ENCODE measurements at places on chromosomes 7 and 10. TPM values are rescaled to one million over a fixed set of nuclear protein-coding genes. Genes with fewer than 3 reads are reported as not detected.

ACSL5 gene
- 0.17 TPM for total RNA-seq

SMO gene
- total RNA-seq, result 15.8 TPM

ARHGEF35 gene
- not detected for total RNA-seq

RASA4B gene
- 1.2 TPM for total RNA-seq

IFIT1B gene
- not detected for total RNA-seq

SMKR1 gene
- 0.40 TPM for total RNA-seq

DENND2A gene
- total RNA-seq, result 1.8 TPM

FKBP14 gene
- total RNA-seq, result 6.4 TPM

GRCh38 chr10:26725837-26726727 lies 28.6 kb downstream of the PDSS1 start:
- DNase-seq, result no peak

GRCh38 chr10:11150879-11151415 lies 133.3 kb downstream of the CELF2 start:
- DNase-seq, result no peak

DNA sequence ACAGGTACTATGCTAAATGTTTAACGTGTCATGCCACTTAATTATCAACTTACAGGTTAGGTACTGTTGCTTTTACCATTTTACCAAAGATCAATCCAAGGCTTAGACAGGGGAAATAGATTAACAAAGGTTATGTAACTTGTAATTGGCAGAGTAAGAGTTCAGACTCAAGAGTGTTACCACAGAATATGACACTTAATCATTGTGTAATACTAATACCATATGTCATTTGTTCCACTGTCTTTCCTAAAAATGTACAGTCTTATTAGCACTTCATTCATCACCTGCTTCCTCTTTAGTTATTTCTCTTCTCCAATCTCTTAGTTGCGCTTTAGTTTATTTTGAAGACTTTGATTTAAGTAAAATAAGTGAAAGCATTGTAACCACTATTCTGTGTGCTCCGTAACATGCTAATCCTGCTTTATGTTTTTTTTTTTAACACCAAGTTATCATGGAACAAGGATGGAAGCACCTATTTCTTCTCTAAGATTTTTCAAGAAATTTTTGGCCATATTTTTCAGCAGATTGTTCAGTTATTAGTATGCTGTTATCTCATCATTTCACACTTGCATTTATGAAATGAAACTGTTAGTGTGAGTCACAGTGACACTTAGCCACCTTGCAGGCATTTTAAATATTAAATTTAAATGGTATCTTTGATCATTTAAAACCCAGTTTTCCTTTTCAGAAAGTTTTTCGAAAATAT lies 197.3 kb downstream of the PHF14 start:
- no peak for DNase-seq

DNA sequence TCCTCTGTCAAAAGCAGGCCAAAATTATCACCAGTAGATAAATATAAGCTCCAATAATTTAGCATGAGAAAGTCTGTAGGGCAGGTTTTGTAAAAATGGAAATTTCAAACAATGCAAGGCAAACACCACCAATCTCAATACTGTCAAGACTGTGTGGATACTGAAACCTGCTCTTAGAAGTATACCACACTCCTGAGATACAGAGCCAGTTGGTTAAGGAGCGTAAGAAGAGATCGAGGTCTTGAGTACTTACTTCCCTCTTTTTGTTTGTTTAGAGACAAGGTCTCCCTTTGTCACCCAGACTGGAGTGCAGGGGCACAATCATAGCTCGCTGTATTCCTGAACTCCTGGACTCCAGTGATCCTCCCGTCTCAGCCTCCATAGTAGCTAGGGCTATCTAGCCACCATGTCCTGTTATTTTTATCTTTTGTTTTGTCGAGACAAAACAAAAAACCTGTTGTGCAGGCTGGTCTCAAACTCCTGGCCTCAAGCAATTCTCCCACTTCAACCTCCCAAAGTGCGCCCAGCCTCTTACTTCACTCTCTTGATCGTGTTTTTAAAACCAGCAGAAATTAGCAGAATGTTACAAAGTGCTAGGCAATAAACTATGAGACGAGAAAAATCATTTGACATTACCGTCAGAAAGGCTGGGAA lies 205.7 kb downstream of the PARD3 start:
- DNase-seq, result no peak

DNA sequence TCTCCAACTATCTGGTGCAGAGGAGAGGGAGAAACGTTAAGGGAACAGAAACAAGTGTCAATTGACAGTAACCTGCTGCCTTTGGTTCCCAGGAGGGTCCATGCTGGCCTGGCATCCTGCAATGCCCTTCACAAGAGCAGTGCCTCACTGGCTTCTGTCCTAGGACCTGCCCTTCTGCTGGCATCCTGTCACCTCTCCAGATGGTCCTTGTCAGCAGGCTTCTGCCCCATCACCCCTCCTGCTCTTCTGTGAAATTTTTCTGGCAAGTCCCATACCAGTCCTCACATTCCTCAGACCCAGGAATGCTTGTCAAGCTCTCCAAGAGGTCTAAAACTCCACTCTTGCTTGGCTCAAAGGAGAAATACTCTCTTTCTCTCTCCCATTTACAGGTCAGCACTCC lies 34.2 kb downstream of the C10orf67 start:
- no peak for DNase-seq

DNA sequence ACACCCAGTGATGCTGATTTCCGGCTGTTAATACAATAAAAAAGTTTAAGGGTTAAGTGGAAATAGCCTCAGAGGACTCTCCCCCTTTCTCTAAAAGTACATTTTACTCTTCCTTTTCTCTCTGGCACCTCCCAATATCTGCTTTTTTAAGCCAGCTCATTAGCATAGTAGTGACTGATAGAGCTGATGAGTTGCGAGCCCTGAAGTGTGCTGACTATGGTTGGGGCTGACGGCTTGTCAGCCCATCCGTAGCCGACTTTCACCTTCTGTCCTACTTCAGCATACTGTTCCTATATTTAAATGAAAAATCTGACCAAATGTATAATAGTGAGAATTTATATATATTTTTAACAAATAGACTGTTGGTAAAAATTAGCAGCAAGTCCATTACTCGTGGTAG lies 80.0 kb downstream of the SHH start:
- no peak for DNase-seq

GRCh38 chr7:82810558-82811259 lies 352.0 kb downstream of the PCLO start:
- DNase-seq, result peak; percentile 52

DNA sequence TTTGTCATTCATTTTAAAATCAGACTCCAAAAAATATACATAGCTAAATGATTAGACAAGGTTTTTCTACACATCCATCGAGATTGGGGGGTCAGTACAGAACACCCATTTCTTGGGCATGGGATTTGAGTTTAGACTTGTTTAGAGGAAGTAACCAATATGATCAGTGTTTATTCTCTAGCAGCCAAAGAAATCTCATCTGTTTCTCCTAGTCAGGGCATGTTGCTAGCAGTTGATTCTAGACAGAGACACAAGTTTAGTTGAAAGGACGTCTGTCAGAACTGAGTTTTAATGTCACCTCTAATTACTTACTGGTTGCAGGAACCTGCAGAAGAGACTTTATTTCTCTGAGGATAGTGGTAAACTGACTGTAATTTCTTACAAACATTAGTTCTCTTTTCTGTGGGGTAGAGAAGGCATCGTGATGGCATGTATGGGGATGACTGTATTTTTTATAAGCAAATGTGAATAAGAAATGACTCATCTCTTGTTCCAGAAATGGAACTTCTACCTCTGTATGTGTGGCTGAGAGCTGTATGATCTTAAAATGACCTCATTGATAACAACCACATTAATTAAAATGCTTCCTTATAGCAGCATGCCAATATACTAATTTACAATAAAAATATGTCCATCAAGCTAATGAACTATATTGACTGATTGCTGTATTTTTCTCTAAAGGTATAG lies 30.6 kb upstream of the RHOBTB1 start:
- DNase-seq, result peak; percentile 69

DNA sequence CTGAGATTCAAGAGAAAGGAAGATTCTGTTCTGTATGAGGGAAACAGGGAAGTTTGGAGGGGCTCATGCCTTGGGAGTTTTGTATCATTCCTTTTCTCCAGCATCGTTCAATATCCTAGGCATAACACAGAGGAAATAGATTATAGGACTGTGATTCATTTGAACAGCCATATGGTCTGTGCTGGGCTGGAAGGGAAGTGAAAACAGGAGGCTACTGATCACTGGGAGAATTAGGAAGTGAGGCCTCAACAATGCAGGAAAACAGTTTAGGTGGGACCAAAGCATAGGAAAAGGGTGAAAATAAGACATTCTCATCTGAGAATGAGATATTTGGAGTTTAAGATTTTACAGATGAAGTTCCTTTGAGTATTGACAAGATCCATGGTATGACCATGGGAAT lies 70.7 kb upstream of the MKX start:
- DNase-seq, result no peak

DNA sequence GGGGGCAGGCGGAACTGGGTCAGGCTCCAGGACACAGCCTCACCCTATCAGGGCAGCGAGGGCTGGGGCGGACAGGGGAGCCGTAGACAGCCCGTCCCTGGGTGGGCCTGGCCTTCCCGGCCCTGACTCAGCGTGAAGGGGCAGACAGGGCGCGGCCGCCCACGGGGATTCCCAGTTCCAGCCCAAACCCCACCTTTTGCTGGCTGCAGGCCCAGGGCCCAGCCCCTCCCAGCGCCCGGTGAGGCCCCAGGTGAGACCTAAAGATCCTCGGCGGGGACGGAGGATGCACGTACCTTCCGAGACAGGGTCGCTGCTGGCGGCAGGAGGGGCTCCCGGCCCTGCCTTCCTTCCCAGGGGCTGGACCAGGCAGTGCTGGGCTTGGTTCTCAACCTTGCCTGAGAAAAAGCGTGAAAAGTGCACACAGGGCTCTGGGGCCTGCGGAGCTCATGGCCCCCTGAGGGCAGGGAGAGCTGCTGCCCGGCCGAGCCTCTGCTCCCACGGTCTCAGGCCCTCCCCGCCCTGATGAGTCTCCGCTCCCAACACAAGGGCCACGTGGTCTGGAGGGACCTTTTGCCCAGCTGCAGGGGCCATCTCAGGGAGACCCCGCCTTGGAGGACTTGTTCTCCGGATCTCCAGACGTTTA lies 43.9 kb upstream of the DNAJB6 start:
- DNase-seq, result no peak

DNA sequence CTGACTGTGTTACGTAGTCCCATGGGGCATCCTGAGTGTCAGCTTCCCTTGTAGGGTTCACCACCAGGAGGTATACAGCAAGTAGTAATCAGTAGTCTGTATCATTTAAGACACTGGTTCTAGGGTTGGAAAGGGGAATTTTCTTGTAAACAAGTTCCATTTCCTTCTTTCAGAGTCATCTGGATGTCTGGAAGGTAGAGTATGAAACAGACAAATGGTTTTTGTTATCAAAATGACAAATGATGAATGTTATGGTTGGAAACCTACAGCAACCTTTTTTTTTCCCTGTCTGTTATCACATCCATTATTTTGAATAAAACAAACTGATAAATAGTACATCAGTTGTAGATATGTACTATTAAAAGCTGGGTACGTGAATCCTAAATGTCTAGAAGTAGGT lies 19.1 kb downstream of the SEMA3A start:
- DNase-seq, result no peak

GRCh38 chr10:4176500-4177281 lies 391.7 kb upstream of the KLF6 start:
- no peak for DNase-seq

DNA sequence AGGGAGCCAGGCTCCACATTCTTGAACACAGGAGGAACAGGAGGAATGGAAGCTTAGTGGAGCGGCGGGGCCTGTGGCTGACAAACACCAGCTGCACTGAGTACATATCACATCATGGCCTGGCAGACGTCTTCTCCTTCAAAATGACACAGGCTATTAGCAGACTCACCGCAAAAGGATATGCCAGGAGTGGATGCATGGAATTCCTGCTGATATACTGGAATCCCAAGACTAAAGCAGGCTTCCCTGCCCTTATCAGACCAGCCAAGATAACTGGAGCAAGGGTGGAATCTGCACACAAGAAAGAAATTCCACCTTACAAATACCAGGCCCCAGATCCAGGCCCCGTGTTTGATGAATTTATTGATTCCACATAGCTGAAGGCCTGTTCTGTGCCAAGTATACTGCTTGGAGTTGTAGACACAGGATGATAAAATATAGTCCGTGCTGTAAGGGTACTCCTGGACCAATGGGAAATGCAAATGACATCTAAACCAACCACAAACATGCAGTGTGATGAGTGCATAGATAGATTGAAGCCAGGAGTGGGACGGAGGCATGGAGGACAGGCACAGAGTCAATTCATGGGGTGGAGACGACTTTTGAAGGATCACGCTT lies 480.5 kb upstream of the ZMIZ1 start:
- no peak for DNase-seq

- DNase-seq, result no peak
These were observed 134.3 kb downstream of the CFAP58 start for GRCh38 chr10:104487794-104488438.

DNA sequence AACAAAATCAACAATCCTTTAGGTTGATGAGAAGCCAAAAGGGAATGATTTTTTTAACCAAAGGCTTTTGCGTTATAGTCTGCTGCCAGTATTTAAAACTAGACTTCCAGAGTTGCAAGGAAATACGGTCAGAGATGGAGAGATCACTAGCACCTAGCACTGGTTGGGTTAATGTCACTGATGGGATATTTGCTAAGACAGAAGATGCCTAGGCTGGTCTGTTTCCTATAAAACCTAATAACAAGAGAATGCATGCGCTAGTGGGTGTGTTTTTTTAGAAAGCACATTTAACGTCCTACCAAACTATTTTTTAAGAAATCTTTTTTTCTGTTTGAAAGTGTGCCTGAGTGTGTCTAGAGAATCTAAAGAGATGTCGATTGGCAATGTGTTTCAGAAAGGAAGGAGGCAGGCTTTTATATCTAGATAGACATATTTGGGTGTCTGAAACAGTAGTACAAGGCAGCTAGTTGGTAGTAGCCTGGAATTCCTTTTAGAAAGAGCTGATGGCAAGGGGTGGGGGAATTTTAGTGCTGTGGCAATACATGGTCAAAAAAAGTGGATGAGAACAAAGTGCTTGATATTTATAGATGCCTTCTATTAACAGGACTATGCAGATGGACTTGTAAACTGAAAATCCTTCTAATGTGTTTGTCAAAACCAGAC lies 863 bp downstream of the CALD1 start:
- DNase-seq, result peak; percentile 26

DNA sequence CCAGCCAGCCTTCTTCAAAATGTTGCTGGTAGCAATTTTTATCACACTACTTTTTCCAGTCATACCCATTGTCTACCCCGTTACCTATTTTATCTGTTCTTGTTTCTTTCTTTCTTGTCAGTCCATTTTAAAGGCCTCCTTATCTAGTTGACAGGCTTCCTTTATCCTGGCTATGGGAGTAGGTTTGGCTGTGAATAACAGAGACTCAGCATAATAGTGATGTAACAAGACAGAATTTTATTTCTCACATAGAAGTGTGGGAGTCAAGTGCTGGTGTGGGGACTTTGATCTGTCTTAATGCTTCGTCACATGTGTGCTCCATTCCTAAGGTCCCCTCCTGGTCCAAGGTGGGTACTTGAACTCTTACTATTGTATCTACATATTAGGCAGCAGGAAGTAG lies 283.6 kb downstream of the EXOC4 start:
- no peak for DNase-seq
